ENCODE measurements at places on chromosomes 12 and 14. TPM values are rescaled to one million over a fixed set of nuclear protein-coding genes. Genes with fewer than 3 reads are reported as not detected.

- H3K4me1 ChIP-seq: peaks cover 2% of the 10 kb centered on the region
- H3K36me3 ChIP-seq: peaks cover 21% of the 10 kb centered on the region
- no peak overlapping the region for H3K4me3 ChIP-seq
- no peak for DNase-seq
- H3K27ac ChIP-seq: no peak overlapping the region
- H3K27me3 ChIP-seq: no peaks in the 10 kb centered on the region
Observed at GRCh38 chr12:50102131-50102531, 1.7 kb upstream of the GPD1 start.

- no peaks in the 10 kb centered on the region for H3K36me3 ChIP-seq
- no peaks in the 10 kb centered on the region for H3K4me1 ChIP-seq
- no peak overlapping the region for H3K27ac ChIP-seq
Observed at GRCh38 chr12:115485967-115486366, 791.5 kb downstream of the MED13L start.

DNA sequence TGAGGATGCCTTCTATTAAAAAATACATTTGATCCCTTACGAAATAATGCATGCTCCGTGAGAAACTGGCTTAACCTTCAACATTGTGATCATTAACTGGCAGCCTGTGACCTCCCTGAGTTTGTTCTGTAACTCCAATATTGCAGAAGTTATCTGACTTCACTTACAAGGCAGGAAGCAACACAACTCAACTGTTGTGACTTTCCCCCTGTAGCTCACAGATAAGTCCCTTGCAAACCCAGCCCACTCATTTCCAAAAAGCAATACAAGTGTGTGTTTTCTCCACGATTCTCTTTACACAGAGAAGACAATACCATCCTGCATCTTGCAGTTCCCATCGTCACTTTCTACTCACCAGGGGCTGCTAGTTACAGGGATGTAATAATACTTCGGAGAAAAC lies 304.7 kb upstream of the TMEM132C start:
- no peak overlapping the region for H3K27ac ChIP-seq
- no peaks in the 10 kb centered on the region for H3K36me3 ChIP-seq
- H3K27me3 ChIP-seq: no peaks in the 10 kb centered on the region
- H3K4me1 ChIP-seq: no peaks in the 10 kb centered on the region
- DNase-seq: no peak
- H3K4me3 ChIP-seq: no peak overlapping the region

GRCh38 chr12:13376610-13377373 lies 180.3 kb downstream of the EMP1 start:
- H3K27me3 ChIP-seq: no peaks in the 10 kb centered on the region
- no peak for DNase-seq
- no peaks in the 10 kb centered on the region for H3K36me3 ChIP-seq

GRCh38 chr14:32468955-32469354 lies 139.9 kb downstream of the AKAP6 start:
- H3K27ac ChIP-seq: no peak overlapping the region
- H3K4me1 ChIP-seq: peaks cover 4% of the 10 kb centered on the region
- no peaks in the 10 kb centered on the region for H3K36me3 ChIP-seq
- H3K27me3 ChIP-seq: no peaks in the 10 kb centered on the region

DNA sequence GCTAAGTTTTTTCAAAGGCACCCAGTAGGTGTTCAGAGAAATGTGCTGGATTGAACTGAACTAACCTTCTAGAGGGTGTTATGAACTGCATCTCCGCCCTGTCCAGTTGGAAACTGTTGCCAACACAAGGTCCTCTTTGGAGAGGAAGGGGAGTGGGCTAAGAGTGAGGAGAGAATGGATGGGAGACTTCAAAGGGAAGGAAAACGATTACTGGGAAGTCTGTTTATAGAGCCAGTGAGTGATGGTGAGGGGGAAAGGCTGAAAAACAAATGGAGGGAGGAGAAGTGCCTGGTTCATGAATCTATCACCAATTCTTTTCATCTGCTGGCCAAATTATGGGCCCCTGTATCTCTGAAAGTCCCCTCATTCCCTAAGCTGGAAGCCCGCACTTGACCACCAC lies 86.0 kb upstream of the TBX5 start:
- no peak for DNase-seq
- H3K27ac ChIP-seq: no peak overlapping the region
- no peaks in the 10 kb centered on the region for H3K36me3 ChIP-seq
- H3K27me3 ChIP-seq: no peaks in the 10 kb centered on the region
- H3K4me1 ChIP-seq: no peaks in the 10 kb centered on the region

GRCh38 chr12:99910342-99910741 lies 74.4 kb downstream of the ANKS1B start:
- no peak overlapping the region for H3K27ac ChIP-seq
- H3K4me1 ChIP-seq: no peaks in the 10 kb centered on the region
- H3K27me3 ChIP-seq: no peaks in the 10 kb centered on the region

GRCh38 chr14:85217412-85217811 lies 312.5 kb upstream of the FLRT2 start:
- no peaks in the 10 kb centered on the region for H3K4me1 ChIP-seq
- DNase-seq: no peak
- H3K36me3 ChIP-seq: no peaks in the 10 kb centered on the region
- H3K4me3 ChIP-seq: no peak overlapping the region

GRCh38 chr12:4563336-4563735 lies 1.3 kb downstream of the DYRK4 start:
- no peak overlapping the region for H3K4me3 ChIP-seq
- no peak overlapping the region for H3K27ac ChIP-seq
- no peak for DNase-seq
- H3K4me1 ChIP-seq: no peaks in the 10 kb centered on the region
- no peaks in the 10 kb centered on the region for H3K36me3 ChIP-seq
- H3K27me3 ChIP-seq: no peaks in the 10 kb centered on the region

DNA sequence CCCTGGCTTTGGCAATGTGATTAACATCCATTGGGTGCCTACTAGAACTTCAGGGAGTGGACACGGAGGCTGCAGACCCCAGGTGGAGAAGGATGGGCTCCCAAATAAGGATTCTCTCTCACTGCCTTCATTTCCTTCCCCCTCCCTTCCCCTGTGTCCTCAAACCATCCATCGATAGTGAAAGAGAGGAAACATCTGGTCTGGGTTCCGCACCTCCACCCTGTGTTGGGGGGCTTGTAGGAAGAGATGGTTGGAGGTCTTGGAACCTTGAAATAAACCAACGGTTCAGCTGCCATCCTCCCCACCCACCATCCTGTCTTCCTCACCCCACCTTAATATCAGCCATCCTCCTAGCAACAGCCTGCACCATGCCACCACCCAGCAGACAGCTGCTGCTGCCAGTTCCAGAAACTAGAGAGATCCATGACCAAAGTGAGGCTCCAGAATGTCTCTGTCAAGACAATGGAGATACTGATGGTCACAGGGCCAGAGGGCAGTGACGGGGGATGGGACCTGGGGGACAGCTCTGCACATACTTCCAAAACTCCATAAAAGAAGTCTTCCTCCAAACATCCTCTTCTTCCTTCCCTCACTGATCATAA lies 153.1 kb upstream of the CCND2 start:
- H3K27me3 ChIP-seq: no peaks in the 10 kb centered on the region
- H3K36me3 ChIP-seq: no peaks in the 10 kb centered on the region
- no peak overlapping the region for H3K27ac ChIP-seq
- DNase-seq: no peak

- no peaks in the 10 kb centered on the region for H3K36me3 ChIP-seq
- no peak overlapping the region for H3K4me3 ChIP-seq
- DNase-seq: no peak
Observed at GRCh38 chr14:81432219-81432661, 32.1 kb upstream of the STON2 start.

- no peak overlapping the region for H3K27ac ChIP-seq
- H3K36me3 ChIP-seq: no peaks in the 10 kb centered on the region
- no peak for DNase-seq
- H3K4me1 ChIP-seq: no peaks in the 10 kb centered on the region
- peaks cover 33% of the 10 kb centered on the region for H3K27me3 ChIP-seq
- no peak overlapping the region for H3K4me3 ChIP-seq
Observed at GRCh38 chr12:5047729-5048128, 4.0 kb downstream of the KCNA5 start.

GRCh38 chr14:30855345-30856037 lies 18.9 kb upstream of the COCH start:
- H3K27ac ChIP-seq: no peak overlapping the region
- H3K4me3 ChIP-seq: no peak overlapping the region
- no peak for DNase-seq

- H3K4me3 ChIP-seq: no peak overlapping the region
- DNase-seq: no peak
- H3K36me3 ChIP-seq: no peaks in the 10 kb centered on the region
- no peaks in the 10 kb centered on the region for H3K27me3 ChIP-seq
Observed at GRCh38 chr12:2376908-2377657, 324.3 kb downstream of the CACNA1C start.

DNA sequence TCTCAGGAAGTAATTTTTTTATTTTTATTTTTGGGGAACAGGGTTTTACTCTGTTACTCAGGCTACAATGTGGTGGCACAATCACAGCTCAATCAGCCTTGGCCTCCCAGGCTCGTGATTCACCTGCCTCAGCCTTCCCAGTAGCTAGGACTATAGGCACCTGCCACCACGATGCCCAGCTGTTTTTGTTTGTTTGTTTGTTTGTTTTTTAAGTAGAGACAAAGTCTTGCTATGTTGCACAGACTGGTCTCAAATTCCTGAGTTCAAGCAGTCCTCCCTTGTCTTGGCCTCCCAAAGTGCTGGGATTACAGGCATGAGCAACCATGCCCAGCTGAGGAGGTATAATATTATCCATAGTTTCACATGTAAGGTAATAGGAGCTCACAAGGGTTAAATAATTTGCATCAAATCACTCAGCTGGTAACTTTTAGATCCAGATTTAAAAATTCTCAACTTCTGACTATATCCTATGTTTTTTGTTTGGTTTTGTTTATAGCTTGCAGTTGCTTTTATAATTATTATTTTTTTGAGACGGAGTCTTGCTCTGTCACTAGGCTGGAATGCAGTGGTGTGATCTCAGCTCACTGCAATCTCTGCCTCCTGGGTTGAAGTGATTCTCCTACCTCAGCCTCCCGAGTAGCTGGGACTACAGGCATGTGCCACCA lies 629.3 kb downstream of the DIO2 start:
- no peak for DNase-seq
- H3K4me3 ChIP-seq: no peak overlapping the region
- H3K27me3 ChIP-seq: no peaks in the 10 kb centered on the region
- no peak overlapping the region for H3K27ac ChIP-seq

DNA sequence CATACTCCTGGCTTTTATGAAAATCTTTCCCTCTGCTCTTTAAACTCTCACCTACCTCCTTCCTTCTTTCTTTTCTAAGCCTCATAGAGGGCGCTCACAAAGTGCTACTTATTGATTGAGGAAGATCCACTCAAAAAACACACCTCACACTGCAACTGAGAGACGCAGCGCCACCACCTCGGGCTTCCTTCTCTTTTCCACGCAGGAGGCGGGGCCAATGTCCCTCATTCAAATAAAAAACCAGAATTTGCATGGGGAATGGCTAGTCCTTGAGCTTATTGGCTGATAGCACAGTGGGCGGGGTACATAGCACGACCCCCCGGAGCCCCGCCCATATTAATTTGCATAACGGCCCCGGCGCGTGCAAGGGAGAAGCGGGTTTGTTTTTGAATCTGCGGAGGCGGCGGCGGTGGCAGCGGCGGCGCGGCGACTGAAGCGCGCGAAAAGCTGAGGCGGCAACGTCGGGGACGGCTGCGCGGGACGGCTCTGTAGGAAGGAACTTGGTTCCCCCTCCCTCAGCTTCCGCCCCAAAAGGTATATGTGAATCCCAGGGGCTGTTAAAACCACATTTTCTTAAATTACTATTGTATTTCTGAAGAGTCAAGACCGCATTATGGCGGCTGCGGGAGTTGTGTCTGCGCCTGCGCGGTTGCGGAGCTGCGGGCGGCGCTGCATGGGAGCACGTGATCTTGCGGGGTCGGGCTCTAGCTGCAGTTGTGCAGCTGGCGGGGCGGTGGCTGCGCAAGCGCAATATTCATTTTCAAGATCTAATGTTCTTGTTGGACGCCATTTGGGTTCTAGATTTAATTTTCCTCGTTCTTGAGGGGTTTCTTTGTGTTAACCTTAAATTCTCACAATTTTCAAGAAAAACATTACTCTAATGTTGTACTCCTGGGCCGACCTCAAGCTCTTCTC lies at the start of gene ATF7IP:
ATF7IP (plus strand) TSS at position 389 of the 915 bp plus-strand sequence. CDS start 58,234 bp downstream, outside the sequence.
- no peaks in the 10 kb centered on the region for H3K27me3 ChIP-seq
- H3K36me3 ChIP-seq: no peaks in the 10 kb centered on the region
- H3K4me3 ChIP-seq: peak within 1 kb of the TSS; percentile 62
- H3K4me1 ChIP-seq: peaks cover 3% of the 10 kb centered on the region
- peak; percentile 98 for DNase-seq

- H3K4me3 ChIP-seq: no peak overlapping the region
- no peak overlapping the region for H3K27ac ChIP-seq
- no peaks in the 10 kb centered on the region for H3K4me1 ChIP-seq
- no peaks in the 10 kb centered on the region for H3K27me3 ChIP-seq
- H3K36me3 ChIP-seq: peaks cover 5% of the 10 kb centered on the region
Observed at GRCh38 chr12:124403273-124403672, 108.4 kb downstream of the RFLNA start.

- no peak overlapping the region for H3K27ac ChIP-seq
- peak; percentile 5 for DNase-seq
- peaks cover 15% of the 10 kb centered on the region for H3K36me3 ChIP-seq
- no peaks in the 10 kb centered on the region for H3K4me1 ChIP-seq
- no peaks in the 10 kb centered on the region for H3K27me3 ChIP-seq
Observed at GRCh38 chr14:55654243-55654642, 74.2 kb downstream of the KTN1 start.

GRCh38 chr12:28998662-28999120 lies 150.4 kb upstream of the FAR2 start:
- H3K4me3 ChIP-seq: no peak overlapping the region
- no peak overlapping the region for H3K27ac ChIP-seq
- H3K36me3 ChIP-seq: no peaks in the 10 kb centered on the region
- peaks cover 2% of the 10 kb centered on the region for H3K27me3 ChIP-seq
- H3K4me1 ChIP-seq: no peaks in the 10 kb centered on the region

GRCh38 chr12:12428961-12429657 lies 72.2 kb downstream of the BORCS5 start:
- no peak for DNase-seq
- H3K4me3 ChIP-seq: no peak overlapping the region
- no peaks in the 10 kb centered on the region for H3K36me3 ChIP-seq
- no peaks in the 10 kb centered on the region for H3K4me1 ChIP-seq

DNA sequence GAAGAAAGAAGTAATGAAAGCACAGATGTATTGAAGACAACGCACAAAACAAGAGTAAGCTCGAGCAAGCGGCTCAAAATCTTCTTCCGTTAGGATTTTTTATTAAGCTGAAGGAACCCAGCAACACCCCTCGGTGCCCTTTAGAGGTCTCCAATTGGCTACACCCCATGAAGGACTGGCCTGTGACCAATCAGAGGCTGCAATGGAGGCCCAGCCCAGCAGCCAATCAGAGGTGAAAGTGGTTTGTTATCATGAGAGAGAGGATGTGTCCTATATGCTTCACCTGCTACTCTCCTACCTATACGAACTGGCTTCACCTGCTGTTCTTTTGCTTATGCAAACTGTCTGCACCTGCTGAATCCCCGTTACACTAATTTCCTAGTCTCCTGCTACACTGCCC lies 358.8 kb downstream of the C12orf50 start:
- H3K27ac ChIP-seq: no peak overlapping the region
- H3K27me3 ChIP-seq: no peaks in the 10 kb centered on the region
- no peak overlapping the region for H3K4me3 ChIP-seq

TMPRSS12 gene
- polyA plus RNA-seq: 0.03 TPM

TSHR gene
- not detected for polyA plus RNA-seq

NTF3 gene
- polyA plus RNA-seq: 1.6 TPM

FLRT2 gene
- under 0.01 TPM for polyA plus RNA-seq

P3H3 gene
- 0.89 TPM for polyA plus RNA-seq

BDKRB2 gene
- 4.1 TPM for polyA plus RNA-seq

KLRC2 gene
- 2.4 TPM for polyA plus RNA-seq

GALNT8 gene
- 14.4 TPM for polyA plus RNA-seq
